ENCODE measurements at places on chromosomes 12 and 14. TPM values are rescaled to one million over a fixed set of nuclear protein-coding genes. Genes with fewer than 3 reads are reported as not detected.

FAM181A gene
- total RNA-seq, result not detected

SLCO1B1 gene
- total RNA-seq, result not detected

FOXG1 gene
- total RNA-seq, result not detected

RERG gene
- total RNA-seq, result 11.4 TPM

C1QL4 gene
- not detected for total RNA-seq

MUCL1 gene
- not detected for total RNA-seq

OVCH1 gene
- total RNA-seq, result not detected

Measured in Peyer's patch (tissue), 4 donors.